B cell (primary cell): ENCODE measurements at places on chromosomes 5 and 9. TPM values are rescaled to one million over a fixed set of nuclear protein-coding genes. Genes with fewer than 3 reads are reported as not detected.

The APBA1 gene
- total RNA-seq: 0.05 and 0.34 TPM in 2 replicates

The SPATA31C1 gene
- not detected in 2 replicates for total RNA-seq

DNA sequence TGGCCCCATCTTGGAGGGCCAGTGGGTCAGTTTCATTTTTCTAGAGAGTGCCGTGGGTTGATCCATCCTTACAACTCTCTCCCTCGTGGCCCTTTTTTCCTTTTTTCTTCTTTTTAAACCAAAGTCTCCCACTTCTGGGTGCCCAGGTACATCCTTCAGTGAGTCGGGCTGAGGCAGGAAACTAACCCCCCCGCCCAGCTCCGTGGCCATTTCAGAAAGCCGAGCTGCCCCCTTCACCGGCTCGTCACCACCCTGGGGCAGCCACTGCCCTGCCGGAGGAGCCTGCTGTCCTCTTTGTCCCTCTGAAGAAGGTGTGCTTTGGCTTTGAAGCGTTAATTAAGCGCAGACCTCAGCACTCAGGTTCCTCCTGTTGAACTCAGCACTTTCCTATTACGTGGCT, 5.2 kb downstream of the CFAP77 start:
- DNase-seq: no peak

GRCh38 chr9:132231019-132231701, 69.3 kb downstream of the NTNG2 start:
- DNase-seq: no peak

The PCDHGB6 gene
- total RNA-seq: 2.1 and 2.2 TPM in 2 replicates

- DNase-seq: no peak
These were observed 145.7 kb downstream of the TLE1 start for GRCh38 chr9:81543695-81544094.

DNA sequence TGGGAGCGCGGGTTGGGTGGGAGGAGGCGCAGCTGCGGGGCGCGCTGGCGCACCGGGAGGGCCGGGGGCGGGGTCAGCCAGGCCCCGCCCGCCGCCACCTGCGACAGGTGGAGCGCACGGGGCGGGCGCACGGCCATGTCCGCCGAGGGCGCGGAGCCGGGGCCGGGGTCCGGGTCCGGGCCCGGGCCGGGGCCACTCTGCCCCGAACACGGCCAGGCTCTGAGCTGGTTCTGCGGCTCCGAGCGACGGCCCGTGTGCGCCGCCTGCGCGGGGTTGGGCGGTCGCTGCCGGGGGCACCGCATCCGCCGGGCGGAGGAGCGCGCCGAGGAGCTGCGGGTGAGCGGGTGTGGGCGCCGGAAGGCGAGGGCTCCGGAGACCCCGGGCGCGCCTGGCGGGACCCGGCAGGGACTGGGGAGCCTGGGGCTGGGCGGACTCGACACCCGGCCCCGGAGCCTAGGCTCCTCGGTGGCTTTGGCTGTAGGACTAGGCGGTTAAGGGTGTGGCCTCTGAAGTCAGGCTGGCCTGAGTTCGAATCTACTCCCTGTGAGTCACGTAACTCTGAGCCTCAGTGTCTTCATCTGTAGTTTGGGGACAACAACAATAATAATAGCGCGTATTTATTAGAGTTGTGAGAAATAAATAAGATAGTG, at the start of gene BSPRY:
Gene BSPRY, plus strand, starts transcription at position 97 of the 650 bp plus-strand sequence. Its CDS starts 39 bp downstream, at position 136.
- DNase-seq: peak; percentile 56

GRCh38 chr5:116437922-116438578, 136.6 kb downstream of the SEMA6A start:
- DNase-seq: no peak

DNA sequence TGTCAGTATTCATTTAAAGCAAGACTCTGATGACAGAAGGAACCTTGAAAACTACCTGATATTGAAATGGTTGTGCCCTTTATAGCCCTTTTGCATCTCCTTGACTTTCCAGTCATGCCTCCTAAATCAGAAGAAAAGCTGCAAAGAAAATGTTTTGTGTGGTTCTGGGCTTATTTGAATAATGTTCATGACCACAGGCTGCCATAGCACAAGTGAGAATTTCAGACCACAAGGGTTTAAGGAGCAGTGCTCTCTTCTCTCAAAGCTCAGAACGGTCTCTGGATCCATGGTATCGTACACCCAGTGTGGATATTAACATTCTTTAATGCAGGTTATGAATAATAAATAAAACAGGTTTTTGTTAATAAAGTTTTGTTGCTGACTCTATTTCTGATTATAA, 54.2 kb downstream of the GPR107 start:
- no peak for DNase-seq
